Natural killer cell treated with Interleukin-12 subunit alpha and Interleukin-12 subunit beta and Interleukin-15 and Interleukin-18, amount 100 ng/mL, for 72 hours (primary cell): ENCODE measurements at places on chromosomes 12 and 14. TPM values are rescaled to one million over a fixed set of nuclear protein-coding genes. Genes with fewer than 3 reads are reported as not detected.

Gene ANKS1B
- total RNA-seq: not detected

Gene REM2
- total RNA-seq: not detected

DNA sequence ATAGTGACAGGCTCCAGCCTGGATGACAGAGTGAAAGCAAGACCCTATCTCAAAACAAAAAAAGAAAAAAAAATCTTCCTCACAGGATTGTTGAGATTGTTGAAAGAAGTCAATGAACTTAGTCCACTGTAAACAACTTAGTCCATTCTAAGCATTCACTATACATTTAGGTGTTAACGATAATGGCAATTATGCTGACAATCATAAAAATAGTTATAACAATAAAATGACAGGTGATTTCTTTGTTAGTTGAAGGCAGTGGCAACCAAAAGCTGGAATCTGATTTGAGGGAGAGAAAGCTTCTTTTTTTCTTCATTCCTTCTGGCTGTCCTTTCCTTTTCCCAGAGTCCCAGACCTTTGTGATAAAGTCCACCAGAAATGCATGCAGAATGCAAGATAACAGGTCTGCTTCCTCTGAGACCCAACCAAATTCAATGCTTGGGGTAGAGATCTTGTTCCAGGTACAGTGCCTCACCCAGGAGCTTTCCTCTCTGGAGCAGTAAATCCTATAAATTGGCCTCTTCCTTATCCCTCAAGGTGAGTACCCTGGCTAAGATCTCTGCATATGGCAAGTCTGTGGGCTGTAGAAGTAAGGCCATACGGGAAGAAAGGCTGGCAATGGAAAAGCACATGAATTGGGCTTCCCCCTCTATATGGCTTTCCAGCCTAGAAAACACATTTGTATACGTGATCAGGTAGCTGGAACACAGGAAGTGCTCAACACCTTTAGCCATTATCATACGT, 52.5 kb downstream of the PAX9 start:
- H3K4me1 ChIP-seq: no peaks in the 10 kb centered on the region
- H3K4me3 ChIP-seq: no peak overlapping the region
- DNase-seq: no peak
- no peaks in the 10 kb centered on the region for H3K36me3 ChIP-seq
- no peaks in the 10 kb centered on the region for H3K27me3 ChIP-seq

GRCh38 chr12:110849748-110850403, 3.1 kb downstream of the CCDC63 start:
- no peak overlapping the region for H3K4me3 ChIP-seq
- H3K27ac ChIP-seq: no peak overlapping the region
- peaks cover 5% of the 10 kb centered on the region for H3K4me1 ChIP-seq

DNA sequence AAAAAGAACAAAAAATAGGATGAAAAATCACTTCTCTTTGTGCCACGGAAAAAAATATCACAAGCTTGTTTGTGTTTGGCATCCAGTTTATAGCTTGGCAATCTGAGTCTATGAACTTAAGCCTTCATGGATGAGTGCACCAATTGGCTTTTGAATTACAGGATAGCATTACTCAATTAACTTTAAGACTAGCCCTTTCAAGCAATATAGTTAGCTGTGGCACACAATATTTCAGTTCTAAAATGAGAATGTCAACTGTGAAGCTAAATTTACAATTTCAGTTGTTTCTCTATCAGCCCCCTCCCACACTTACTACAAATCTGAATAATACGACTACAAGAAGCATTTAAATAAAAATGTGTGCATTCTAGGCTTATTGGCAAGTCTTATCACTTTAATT, 8.3 kb downstream of the RERG start:
- no peak overlapping the region for H3K4me3 ChIP-seq
- DNase-seq: no peak
- no peaks in the 10 kb centered on the region for H3K4me1 ChIP-seq
- peaks cover 13% of the 10 kb centered on the region for H3K27me3 ChIP-seq
- no peak overlapping the region for H3K27ac ChIP-seq

- H3K36me3 ChIP-seq: no peaks in the 10 kb centered on the region
- DNase-seq: no peak
- no peak overlapping the region for H3K4me3 ChIP-seq
- H3K27ac ChIP-seq: no peak overlapping the region
- peaks cover 8% of the 10 kb centered on the region for H3K4me1 ChIP-seq
- H3K27me3 ChIP-seq: peaks cover 35% of the 10 kb centered on the region
These were observed 1168.3 kb downstream of the BCL11B start for GRCh38 chr14:98103705-98104104.

GRCh38 chr12:106671840-106672239, 89.0 kb downstream of the RFX4 start:
- no peaks in the 10 kb centered on the region for H3K36me3 ChIP-seq
- no peak overlapping the region for H3K27ac ChIP-seq
- H3K4me3 ChIP-seq: no peak overlapping the region
- no peaks in the 10 kb centered on the region for H3K4me1 ChIP-seq

- H3K4me1 ChIP-seq: peaks cover 7% of the 10 kb centered on the region
- H3K27me3 ChIP-seq: peaks cover 5% of the 10 kb centered on the region
- H3K4me3 ChIP-seq: no peak overlapping the region
- no peak for DNase-seq
- peak overlapping the region; percentile 33 for H3K27ac ChIP-seq
These were observed 130.1 kb downstream of the SLC41A2 start for GRCh38 chr12:104828015-104828414.

- no peak overlapping the region for H3K4me3 ChIP-seq
- no peaks in the 10 kb centered on the region for H3K4me1 ChIP-seq
- H3K36me3 ChIP-seq: no peaks in the 10 kb centered on the region
- DNase-seq: no peak
- no peak overlapping the region for H3K27ac ChIP-seq
- peaks cover 22% of the 10 kb centered on the region for H3K27me3 ChIP-seq
These were observed 37.3 kb upstream of the CSRP2 start for GRCh38 chr12:76916170-76916540.
